Upper lobe of right lung (tissue), 1 donor: ENCODE measurements at places on chromosomes 7 and 10. TPM values are rescaled to one million over a fixed set of nuclear protein-coding genes. Genes with fewer than 3 reads are reported as not detected.

DNA sequence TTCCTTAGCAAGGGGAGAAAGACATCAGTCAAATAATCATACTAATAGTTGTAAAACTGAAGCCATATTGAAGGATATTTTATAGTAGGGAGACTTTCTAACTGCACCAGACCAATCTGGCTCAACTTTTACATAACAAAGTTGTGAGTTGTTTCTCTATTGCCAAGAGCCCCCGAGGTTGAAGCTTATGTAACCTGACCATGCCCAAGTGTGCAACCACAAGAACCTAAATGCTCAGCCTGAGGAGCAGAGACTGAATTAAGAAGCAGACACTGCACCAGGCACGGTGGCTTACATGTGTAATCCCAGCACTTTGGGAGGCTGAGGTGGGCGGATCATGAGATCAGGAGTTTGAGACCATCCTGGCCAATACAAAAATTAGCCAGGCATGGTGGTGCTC, 77.3 kb upstream of the ARMC3 start:
- H3K4me1 ChIP-seq, result peaks cover 22% of the 10 kb centered on the region
- no peak overlapping the region for H3K27ac ChIP-seq
- no peaks in the 10 kb centered on the region for H3K36me3 ChIP-seq
- no peaks in the 10 kb centered on the region for H3K27me3 ChIP-seq

DNA sequence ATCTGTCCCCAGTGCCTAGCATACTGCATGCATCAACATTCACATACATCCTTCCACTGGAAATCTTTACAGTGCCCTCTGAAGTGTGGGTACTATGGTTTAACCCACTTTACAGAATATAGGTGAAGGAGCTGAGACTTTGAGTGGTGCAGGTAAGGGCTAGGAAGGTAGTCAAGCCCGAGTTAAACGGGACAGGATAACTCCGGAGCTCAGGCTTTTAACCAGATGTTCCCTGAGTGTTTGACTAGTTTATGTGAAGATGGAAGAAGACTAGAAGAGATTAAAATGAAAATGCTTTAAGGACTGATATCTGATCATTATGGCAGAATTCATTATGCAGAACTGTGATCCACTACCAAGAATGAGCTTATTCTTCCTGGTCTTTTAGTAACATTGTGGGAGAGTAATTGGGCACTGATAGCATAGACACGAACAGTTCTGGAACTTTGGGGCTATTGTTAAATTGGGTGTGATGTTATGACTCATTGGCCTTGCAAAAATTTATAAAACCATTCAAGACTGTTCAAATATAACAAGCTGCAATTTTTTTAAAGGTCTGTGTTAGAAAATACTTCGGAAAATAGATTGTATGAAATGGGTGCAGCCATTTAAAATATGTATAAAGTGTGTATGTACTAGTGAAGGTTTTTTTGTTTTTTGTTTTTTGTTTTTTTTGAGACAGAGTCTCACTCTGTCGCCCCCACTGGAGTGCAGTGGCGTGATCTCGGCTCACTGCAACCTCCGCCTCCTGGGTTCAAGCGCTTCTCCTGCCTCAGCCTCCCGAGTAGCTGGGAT, 4.4 kb downstream of the CUL1 start:
- H3K4me1 ChIP-seq, result peaks cover 50% of the 10 kb centered on the region
- no peak overlapping the region for H3K27ac ChIP-seq
- H3K27me3 ChIP-seq, result no peaks in the 10 kb centered on the region

DNA sequence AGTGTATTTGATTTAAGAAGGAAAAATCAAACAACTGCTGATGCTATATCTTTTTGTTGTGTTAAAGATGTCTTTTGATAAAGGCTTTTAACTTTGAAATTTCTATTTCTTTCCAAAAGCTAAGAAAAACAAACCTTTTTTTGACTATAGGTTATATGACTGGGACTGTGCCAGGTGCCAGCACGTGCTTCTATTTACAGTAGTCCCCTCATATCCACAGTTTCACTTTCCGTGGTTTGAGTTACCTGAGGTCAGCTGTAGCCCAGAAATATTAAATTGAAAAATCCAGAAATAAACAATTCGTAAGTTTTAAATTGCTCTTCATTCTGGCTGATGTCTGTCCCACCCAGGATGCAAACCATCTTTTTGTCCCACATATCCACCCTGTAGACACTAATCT, 104.3 kb downstream of the BBS9 start:
- no peak for DNase-seq
- no peaks in the 10 kb centered on the region for H3K36me3 ChIP-seq
- H3K4me3 ChIP-seq, result no peak overlapping the region
- H3K4me1 ChIP-seq, result no peaks in the 10 kb centered on the region
- no peak overlapping the region for H3K27ac ChIP-seq

DNA sequence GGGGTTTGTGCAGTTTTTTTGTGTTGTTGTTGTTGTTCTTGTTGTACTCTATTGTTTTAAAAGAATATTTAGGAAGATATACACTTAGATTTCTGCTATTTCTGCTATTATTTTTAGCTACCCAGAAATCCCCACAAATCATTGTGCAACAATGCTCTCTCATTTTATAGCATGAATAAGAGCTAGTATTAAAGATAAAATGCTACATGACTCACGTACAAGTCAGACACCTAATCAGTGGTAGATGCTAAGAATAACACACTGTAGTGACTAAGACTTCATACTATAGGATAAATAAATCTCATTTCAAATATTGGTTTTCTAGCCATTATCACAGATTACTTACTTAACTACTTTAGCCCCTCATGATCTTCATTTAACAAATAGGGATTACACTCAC, 920.5 kb downstream of the KCNMA1 start:
- no peaks in the 10 kb centered on the region for H3K36me3 ChIP-seq
- H3K4me3 ChIP-seq, result no peak overlapping the region
- H3K27ac ChIP-seq, result no peak overlapping the region
- DNase-seq, result no peak

GRCh38 chr10:114404171-114405010, at the start of gene AFAP1L2:
Gene AFAP1L2, minus strand, starts transcription at chr10:114404502. Its CDS starts 47 bp downstream, at chr10:114404455.
- no peak for DNase-seq
- H3K36me3 ChIP-seq, result no peaks in the 10 kb centered on the region
- peak within 1 kb of the TSS; percentile 48 for H3K4me3 ChIP-seq
- H3K4me1 ChIP-seq, result peaks cover 20% of the 10 kb centered on the region

GRCh38 chr10:24920907-24921881, 31.2 kb downstream of the PRTFDC1 start:
- no peak overlapping the region for H3K27ac ChIP-seq
- no peaks in the 10 kb centered on the region for H3K36me3 ChIP-seq
- DNase-seq, result peak; percentile 73

DNA sequence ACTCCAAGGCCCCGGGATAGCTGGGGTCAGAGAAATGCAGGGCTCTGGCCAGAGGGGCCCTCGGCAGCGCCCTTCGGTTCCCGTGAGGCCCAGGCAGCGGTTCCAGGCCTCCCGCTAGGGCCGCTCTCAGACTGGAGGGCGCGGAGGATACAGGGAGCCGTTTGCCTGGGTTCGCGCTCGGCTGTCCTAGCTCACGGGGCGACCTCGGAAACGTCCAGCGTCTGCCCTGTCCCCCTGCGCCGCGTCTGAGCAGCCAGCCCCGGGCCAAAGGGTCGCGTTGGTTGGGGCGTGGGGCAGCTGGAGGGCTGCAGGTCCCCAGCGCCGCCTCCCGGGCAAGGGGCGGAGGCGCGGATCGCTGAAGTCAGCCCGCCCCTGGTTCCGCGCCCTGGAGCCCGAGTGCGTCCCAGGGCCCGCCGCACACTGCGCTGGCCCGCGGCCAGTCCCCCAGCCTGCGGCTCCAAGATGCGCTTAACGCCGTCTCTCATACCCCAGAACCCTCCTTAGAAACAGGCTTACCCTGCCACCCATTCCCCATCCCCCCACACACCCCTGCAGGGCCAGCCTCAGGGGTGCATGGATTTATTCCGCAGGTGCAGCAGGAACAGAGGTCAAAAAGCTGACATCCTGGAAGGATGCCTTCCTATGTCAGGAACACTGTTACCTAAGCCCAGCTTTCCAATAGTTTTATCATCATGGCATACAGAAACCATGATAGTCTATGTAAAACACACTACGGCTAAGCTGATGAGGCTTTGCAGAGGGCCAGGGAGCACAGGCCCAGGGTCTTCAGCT, 22.1 kb upstream of the OPN4 start:
- peak overlapping the region; percentile 32 for H3K4me3 ChIP-seq
- no peak overlapping the region for H3K27ac ChIP-seq
- no peak for DNase-seq

GRCh38 chr7:13982940-13983677, 6.4 kb downstream of the ETV1 start:
- no peaks in the 10 kb centered on the region for H3K36me3 ChIP-seq
- no peak for DNase-seq

DNA sequence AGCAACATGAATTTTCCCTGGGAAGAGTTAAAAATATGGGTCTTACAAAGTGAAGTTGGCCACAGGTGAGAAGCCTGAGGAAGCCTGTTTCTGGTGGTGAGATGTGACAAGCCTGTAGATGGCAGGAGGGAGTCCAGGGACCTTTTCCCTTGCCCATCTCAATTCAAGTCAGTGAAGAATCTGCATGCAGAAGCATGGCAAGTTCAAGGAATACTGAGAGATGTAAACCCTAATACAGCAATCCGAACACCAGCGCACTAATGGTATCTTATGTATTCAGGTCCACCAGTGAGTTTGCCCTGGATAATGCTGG, 73.6 kb downstream of the RHOBTB1 start:
- no peak overlapping the region for H3K4me3 ChIP-seq
- no peaks in the 10 kb centered on the region for H3K27me3 ChIP-seq
- no peaks in the 10 kb centered on the region for H3K4me1 ChIP-seq
- H3K27ac ChIP-seq, result no peak overlapping the region
- peaks cover 13% of the 10 kb centered on the region for H3K36me3 ChIP-seq
- no peak for DNase-seq

- DNase-seq, result no peak
- no peaks in the 10 kb centered on the region for H3K4me1 ChIP-seq
- no peak overlapping the region for H3K27ac ChIP-seq
- no peak overlapping the region for H3K4me3 ChIP-seq
- H3K27me3 ChIP-seq, result no peaks in the 10 kb centered on the region
Observed at GRCh38 chr7:29518616-29519015, 45.0 kb upstream of the PRR15 start.

DNA sequence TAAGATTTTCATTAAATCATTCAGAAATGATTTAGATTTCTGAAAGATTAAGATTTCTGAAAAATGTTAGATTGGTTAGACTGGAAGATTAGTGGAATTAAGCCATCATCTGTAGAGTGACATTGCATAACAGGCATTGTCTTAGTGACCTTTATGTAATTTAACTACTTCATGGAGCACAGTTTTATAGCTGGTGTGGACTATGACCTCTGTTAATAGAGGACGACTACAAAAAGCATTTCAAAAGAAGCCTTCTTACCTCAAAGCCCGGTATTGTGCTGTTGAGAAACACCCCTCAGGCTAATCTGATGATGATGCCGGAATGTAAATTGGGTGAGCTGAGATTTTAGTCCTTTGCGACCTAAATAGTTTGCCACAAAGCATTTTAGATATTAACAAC, 55.6 kb downstream of the GALNT11 start:
- H3K4me3 ChIP-seq, result no peak overlapping the region
- no peak for DNase-seq
- H3K27me3 ChIP-seq, result no peaks in the 10 kb centered on the region
- no peak overlapping the region for H3K27ac ChIP-seq
- H3K4me1 ChIP-seq, result peaks cover 4% of the 10 kb centered on the region
- no peaks in the 10 kb centered on the region for H3K36me3 ChIP-seq

- H3K27ac ChIP-seq, result no peak overlapping the region
- no peaks in the 10 kb centered on the region for H3K27me3 ChIP-seq
- DNase-seq, result no peak
- H3K4me3 ChIP-seq, result no peak overlapping the region
- H3K4me1 ChIP-seq, result no peaks in the 10 kb centered on the region
Observed at GRCh38 chr7:124276005-124276622, 243.2 kb upstream of the TMEM229A start.

GRCh38 chr7:106273009-106273668, 11.6 kb downstream of the NAMPT start:
- DNase-seq, result no peak
- no peak overlapping the region for H3K27ac ChIP-seq
- H3K4me3 ChIP-seq, result no peak overlapping the region
- H3K36me3 ChIP-seq, result peaks cover 83% of the 10 kb centered on the region
- H3K27me3 ChIP-seq, result no peaks in the 10 kb centered on the region
- peaks cover 4% of the 10 kb centered on the region for H3K4me1 ChIP-seq

DNA sequence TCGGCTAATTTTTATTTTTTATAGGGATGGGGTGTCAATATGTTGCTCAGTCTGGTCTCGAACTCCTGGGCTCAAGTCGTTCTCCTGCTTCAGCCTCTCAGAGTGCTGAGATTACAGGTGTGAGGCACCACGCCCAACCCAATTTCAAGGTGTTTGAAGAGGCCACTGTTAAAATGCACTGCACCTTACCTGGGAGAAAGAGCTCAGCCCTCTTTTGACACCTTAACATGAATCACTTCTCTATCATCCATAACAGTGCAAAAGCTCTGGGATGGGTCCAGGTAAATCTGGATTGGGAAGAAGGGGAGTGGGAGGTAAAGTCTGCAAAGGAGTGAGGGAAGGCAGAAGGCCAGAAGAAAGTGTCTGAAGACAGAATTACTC, 557 bp upstream of the ZNF282 start:
- peaks cover 15% of the 10 kb centered on the region for H3K4me1 ChIP-seq
- no peak for DNase-seq
- H3K4me3 ChIP-seq, result peak overlapping the region; percentile 80
- peak overlapping the region; percentile 85 for H3K27ac ChIP-seq
- no peaks in the 10 kb centered on the region for H3K27me3 ChIP-seq
- peaks cover 17% of the 10 kb centered on the region for H3K36me3 ChIP-seq

DNA sequence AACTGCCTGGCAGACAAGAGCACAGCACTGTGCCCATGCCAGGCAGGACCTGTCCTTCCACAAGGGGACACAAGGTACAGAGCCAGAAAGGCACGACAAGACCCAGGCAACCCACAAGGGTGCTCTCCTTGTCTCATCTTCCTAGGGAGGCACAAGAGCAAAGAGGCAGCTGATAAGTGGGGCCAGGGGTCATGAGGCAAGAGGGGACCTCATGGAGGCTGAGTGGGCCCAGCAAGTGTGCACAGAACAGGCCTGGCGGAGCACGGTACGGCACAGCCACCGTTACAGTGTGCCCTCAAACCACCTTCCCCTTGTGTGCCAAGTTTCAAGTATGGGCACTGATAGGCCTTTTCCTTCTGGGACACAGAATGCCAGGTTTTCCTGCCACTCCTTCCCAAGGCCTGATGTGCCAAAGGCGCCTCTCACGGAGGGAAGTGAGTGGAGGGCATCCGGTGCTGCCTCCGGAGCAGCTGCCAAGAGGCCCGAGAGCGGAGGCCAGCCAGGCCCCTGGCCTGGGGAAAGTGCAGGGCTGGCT, 75.6 kb downstream of the FAM53B start:
- peaks cover 61% of the 10 kb centered on the region for H3K4me1 ChIP-seq
- no peak for DNase-seq

DNA sequence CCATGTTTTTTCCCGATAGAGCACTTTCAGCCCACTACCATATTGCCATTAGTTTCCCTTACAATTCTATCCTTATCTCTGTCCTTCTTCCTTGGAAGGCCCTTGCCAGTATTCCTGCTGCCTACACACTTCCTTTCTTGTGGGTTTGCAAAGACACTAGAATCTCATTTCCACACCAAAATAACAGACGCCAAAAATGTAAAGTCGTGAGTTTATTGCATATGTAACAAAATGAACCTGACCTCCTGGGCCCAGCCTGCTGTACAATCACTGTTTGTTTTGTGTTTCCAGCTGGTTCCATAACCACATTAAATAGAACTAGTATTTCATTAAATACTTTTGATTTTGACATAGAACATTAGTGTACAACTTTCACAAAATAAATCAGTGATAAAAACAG, 116.7 kb downstream of the SMURF1 start:
- H3K27me3 ChIP-seq, result no peaks in the 10 kb centered on the region
- H3K4me1 ChIP-seq, result peaks cover 1% of the 10 kb centered on the region
- H3K4me3 ChIP-seq, result no peak overlapping the region
- peaks cover 46% of the 10 kb centered on the region for H3K36me3 ChIP-seq
- no peak for DNase-seq
- H3K27ac ChIP-seq, result no peak overlapping the region

H2BK1 gene
- not detected for total RNA-seq

TLX1 gene
- not detected for total RNA-seq

AS3MT gene
- 2.5 TPM for total RNA-seq

SPDYE2B gene
- not detected for total RNA-seq

AHCYL2 gene
- 106 TPM for total RNA-seq
